RPMI7951 (cell line): ENCODE measurements at places on chromosomes 2 and 18. TPM values are rescaled to one million over a fixed set of nuclear protein-coding genes. Genes with fewer than 3 reads are reported as not detected.

Gene ZCCHC2
- 2.1 and 3.8 TPM in 2 replicates for total RNA-seq

- DNase-seq = peak; percentile 1
These were observed 11.3 kb downstream of the RAD51AP2 start for GRCh38 chr2:17506736-17507616.

- no peak for DNase-seq
These were observed 194.6 kb upstream of the MEIS1 start for GRCh38 chr2:66240286-66240685.

Gene ALPG
- not detected in 2 replicates for total RNA-seq

Gene SERPINB10
- 0.10 and 0.60 TPM in 2 replicates for total RNA-seq

DNA sequence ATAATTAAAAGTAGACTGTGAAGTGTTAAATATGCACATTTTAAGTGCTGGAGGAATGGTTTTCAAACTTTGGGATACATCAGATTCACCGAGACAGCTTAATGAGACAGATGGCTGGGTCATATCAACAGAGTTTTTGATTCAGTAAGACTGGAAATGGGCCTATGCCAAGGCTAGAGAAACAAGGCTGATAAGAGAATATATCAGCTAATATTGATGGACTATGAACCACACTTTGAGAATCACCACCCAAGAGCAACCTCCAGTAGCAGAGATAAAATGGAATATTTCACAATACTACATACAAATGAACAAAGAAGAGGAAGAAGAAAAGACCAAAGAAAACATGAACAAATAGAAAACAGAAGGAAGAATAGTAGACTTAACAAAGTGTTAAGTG is 450.2 kb upstream of the KLHL29 start:
- no peak for DNase-seq
